ENCODE measurements at places on chromosomes 2 and 18.
A peak's percentile ranks its signal among the peaks of the same experiment; 100 is the strongest.

- DNase-seq = no peak
- peaks cover 32% of the 10 kb centered on the region for H3K4me1 ChIP-seq
- no peak overlapping the region for H3K4me3 ChIP-seq
- H3K27me3 ChIP-seq = peaks cover 3% of the 10 kb centered on the region
These were observed 9.7 kb downstream of the TNS1 start for GRCh38 chr2:217993138-217993537.

DNA sequence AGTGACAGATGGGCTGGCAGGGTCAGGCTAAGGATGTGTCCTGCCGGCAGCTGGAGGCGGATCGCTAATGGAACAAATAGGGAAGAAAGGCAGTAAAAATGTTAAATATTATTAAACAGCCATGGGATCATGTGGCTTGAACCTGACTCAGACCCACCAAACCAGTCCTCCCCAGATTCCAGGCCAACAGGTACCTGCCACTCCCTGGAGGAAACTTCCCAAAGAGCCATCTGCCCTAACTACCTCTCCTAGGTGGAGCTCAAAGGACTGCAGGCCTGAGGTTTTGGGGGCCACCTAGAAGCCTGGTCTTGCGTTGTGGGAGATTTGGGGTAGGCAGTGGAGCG, 34.3 kb downstream of the CIB4 start:
- H3K27ac ChIP-seq = no peak overlapping the region
- H3K27me3 ChIP-seq = peaks cover 10% of the 10 kb centered on the region
- no peak for DNase-seq
- peaks cover 17% of the 10 kb centered on the region for H3K4me1 ChIP-seq
- no peak overlapping the region for H3K4me3 ChIP-seq

GRCh38 chr2:209348433-209348832, 75.4 kb upstream of the MAP2 start:
- H3K27me3 ChIP-seq = no peaks in the 10 kb centered on the region
- no peak overlapping the region for H3K4me3 ChIP-seq
- DNase-seq = no peak
- H3K36me3 ChIP-seq = no peaks in the 10 kb centered on the region
- no peak overlapping the region for H3K27ac ChIP-seq

GRCh38 chr2:78353168-78353567, 672.3 kb upstream of the REG3G start:
- peaks cover 11% of the 10 kb centered on the region for H3K4me1 ChIP-seq
- H3K27me3 ChIP-seq = no peaks in the 10 kb centered on the region
- H3K4me3 ChIP-seq = no peak overlapping the region
- no peak for DNase-seq
- H3K36me3 ChIP-seq = no peaks in the 10 kb centered on the region

- H3K4me1 ChIP-seq = peaks cover 3% of the 10 kb centered on the region
- no peak overlapping the region for H3K4me3 ChIP-seq
- H3K36me3 ChIP-seq = no peaks in the 10 kb centered on the region
- H3K27ac ChIP-seq = peak overlapping the region; percentile 52
- no peaks in the 10 kb centered on the region for H3K27me3 ChIP-seq
These were observed 7.8 kb downstream of the COLEC11 start for GRCh38 chr2:3602553-3603339.

GRCh38 chr2:7010391-7011054, 93.3 kb downstream of the RNF144A start:
- H3K27ac ChIP-seq = peak overlapping the region; percentile 14
- H3K27me3 ChIP-seq = no peaks in the 10 kb centered on the region
- no peak overlapping the region for H3K4me3 ChIP-seq
- DNase-seq = no peak

DNA sequence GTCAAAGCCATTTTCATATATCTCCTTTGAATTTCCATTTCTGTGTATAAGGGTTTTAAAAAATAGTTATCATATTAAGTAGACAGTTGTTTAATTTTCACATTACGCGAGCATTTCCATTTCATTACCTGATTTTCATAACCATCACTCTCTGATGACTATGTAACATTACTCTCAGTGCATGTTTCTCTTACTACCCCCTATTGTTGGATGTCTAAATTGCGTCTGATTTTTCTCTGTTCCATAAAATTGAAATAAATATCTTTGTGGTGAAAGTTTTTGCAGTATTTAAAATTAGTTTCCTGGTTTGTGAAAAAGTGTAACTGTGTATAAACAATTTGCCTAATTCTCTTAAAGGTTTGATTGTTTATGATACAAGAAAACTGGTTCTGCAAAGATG, 123.8 kb downstream of the MYO1B start:
- no peaks in the 10 kb centered on the region for H3K27me3 ChIP-seq
- DNase-seq = no peak
- H3K4me3 ChIP-seq = no peak overlapping the region
- H3K36me3 ChIP-seq = peaks cover 14% of the 10 kb centered on the region

GRCh38 chr2:88845772-88846661, 154.5 kb downstream of the RPIA start:
- H3K36me3 ChIP-seq = no peaks in the 10 kb centered on the region
- H3K27ac ChIP-seq = no peak overlapping the region
- H3K4me3 ChIP-seq = no peak overlapping the region
- DNase-seq = no peak
- H3K4me1 ChIP-seq = no peaks in the 10 kb centered on the region
- no peaks in the 10 kb centered on the region for H3K27me3 ChIP-seq

GRCh38 chr2:237540223-237540775, 26.1 kb upstream of the PRLH start:
- no peak for DNase-seq
- H3K4me3 ChIP-seq = no peak overlapping the region
- no peaks in the 10 kb centered on the region for H3K36me3 ChIP-seq
- peaks cover 8% of the 10 kb centered on the region for H3K4me1 ChIP-seq

DNA sequence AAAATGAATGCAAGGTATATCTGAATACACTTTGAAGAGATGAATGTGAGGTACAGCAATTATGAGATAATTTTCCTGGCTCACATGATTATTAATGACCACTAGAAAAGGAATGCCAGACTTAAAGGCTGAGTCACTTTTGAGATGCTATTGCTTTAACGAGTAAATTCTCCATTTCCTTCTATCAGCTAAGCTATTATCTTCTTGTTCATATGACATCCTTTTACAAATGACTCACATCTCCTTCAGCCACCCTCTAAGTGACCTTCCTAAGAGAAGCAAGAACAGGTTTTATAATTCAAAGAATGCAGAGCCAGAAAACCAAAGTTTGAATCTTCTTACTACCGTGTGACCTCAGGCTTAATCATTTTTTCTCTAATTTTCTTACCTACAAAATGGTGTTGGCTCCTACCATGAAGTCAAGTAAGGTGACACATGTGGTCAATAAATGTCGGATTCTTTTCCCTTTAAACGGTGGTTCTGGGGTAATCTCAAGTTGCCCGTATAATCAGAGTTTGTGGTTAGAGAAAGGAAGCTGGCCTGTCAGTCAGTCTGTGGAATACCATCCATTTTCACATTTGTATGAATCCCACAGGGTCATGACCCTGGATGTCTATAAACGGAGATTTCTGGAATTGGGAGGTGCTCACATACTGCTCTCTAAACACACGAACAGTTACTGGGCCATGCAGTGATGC, 184.0 kb upstream of the PID1 start:
- H3K27me3 ChIP-seq = no peaks in the 10 kb centered on the region
- H3K4me3 ChIP-seq = no peak overlapping the region
- no peak for DNase-seq
- no peaks in the 10 kb centered on the region for H3K36me3 ChIP-seq
- H3K27ac ChIP-seq = no peak overlapping the region
- no peaks in the 10 kb centered on the region for H3K4me1 ChIP-seq

GRCh38 chr2:176111846-176112374, 4.7 kb upstream of the HOXD10 start:
- no peak overlapping the region for H3K27ac ChIP-seq
- no peak overlapping the region for H3K4me3 ChIP-seq
- peaks cover 95% of the 10 kb centered on the region for H3K27me3 ChIP-seq
- H3K36me3 ChIP-seq = peaks cover 5% of the 10 kb centered on the region
- peaks cover 4% of the 10 kb centered on the region for H3K4me1 ChIP-seq
- DNase-seq = no peak
